ENCODE measurements at places on chromosomes 6 and 20.
A peak's percentile ranks its signal among the peaks of the same experiment; 100 is the strongest.

DNA sequence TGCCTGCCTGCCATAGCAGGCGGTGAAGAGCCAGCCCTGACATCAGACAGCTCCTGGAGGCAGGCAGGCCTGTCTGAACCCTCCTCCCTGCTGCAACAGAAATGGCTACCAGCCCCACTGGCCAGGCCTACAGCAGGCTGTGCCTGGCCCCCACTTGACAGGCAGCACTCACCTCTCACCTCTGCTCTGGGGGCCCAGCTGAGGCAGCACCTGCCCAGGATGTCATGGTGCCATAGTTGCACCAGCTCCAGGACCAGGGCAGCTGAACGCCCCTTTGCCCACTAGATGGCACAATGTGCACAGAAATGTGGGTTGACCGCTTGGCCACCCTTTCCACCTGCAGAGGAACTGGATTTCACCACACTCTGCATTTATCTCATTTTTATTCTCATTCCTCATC lies 30.6 kb downstream of the MRPL14 start:
- H3K36me3 ChIP-seq = no peaks in the 10 kb centered on the region
- H3K4me1 ChIP-seq = peaks cover 13% of the 10 kb centered on the region
- DNase-seq = peak; percentile 85
- no peak overlapping the region for H3K27ac ChIP-seq
- H3K27me3 ChIP-seq = no peaks in the 10 kb centered on the region
- H3K4me3 ChIP-seq = no peak overlapping the region

GRCh38 chr20:62796699-62797491 lies 622 bp downstream of the MRGBP start:
- peak overlapping the region; percentile 67 for H3K4me3 ChIP-seq
- peaks cover 9% of the 10 kb centered on the region for H3K4me1 ChIP-seq
- H3K27ac ChIP-seq = peak overlapping the region; percentile 73
- H3K27me3 ChIP-seq = no peaks in the 10 kb centered on the region
- peaks cover 28% of the 10 kb centered on the region for H3K36me3 ChIP-seq

GRCh38 chr6:143586557-143586956 lies 75.0 kb upstream of the FUCA2 start:
- H3K4me3 ChIP-seq = no peak overlapping the region
- DNase-seq = no peak
- peaks cover 6% of the 10 kb centered on the region for H3K4me1 ChIP-seq
- H3K27me3 ChIP-seq = no peaks in the 10 kb centered on the region

DNA sequence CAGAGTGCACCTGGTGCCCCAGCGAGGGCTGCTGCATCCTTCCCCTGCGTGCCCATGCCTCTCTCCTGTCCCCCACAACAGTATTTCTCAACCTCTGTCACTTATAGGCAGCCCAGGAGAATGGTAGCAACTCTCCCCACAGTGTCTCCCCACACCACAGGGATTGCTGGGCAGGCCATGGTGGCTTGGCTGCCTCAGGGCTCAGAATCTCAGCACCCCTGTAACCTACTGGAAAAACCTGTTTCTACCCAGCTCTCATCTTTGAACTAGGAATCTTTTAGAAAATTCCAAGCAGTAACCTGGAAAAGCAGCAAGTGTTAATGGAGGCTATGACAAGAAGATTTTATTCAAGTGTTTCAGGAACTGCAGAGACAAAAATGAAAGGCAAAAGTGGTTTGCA lies 38.0 kb downstream of the CD164 start:
- no peaks in the 10 kb centered on the region for H3K27me3 ChIP-seq
- H3K4me1 ChIP-seq = peaks cover under 1% of the 10 kb centered on the region
- no peaks in the 10 kb centered on the region for H3K36me3 ChIP-seq
- no peak for DNase-seq
- no peak overlapping the region for H3K27ac ChIP-seq

DNA sequence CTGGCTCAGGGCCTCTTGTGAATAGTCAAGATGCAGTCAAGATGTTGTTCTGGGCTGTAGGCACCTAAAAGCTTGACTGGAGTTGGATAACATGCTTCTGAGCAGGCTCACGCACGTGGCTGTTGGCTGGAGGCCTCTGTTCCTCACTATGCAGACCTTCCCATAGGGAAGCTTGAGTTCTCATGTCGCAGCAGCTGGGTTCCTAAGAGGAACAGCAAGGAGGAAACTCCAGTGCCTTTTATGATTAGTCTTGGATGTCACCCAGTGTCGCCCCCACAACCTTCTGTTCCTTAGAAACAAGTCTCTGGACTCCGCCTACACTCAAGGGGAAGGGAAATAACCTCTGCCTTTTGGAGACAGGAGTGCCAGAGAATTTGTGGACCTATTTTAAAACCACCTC lies 210.7 kb downstream of the BCAS1 start:
- no peak overlapping the region for H3K27ac ChIP-seq
- no peak for DNase-seq
- H3K4me1 ChIP-seq = no peaks in the 10 kb centered on the region

- no peak overlapping the region for H3K4me3 ChIP-seq
- no peak overlapping the region for H3K27ac ChIP-seq
- no peaks in the 10 kb centered on the region for H3K27me3 ChIP-seq
- H3K36me3 ChIP-seq = no peaks in the 10 kb centered on the region
- H3K4me1 ChIP-seq = no peaks in the 10 kb centered on the region
These were observed 145.0 kb downstream of the HTR1B start for GRCh38 chr6:77318256-77318655.

- H3K36me3 ChIP-seq = peaks cover 6% of the 10 kb centered on the region
- peaks cover 39% of the 10 kb centered on the region for H3K4me1 ChIP-seq
- peak overlapping the region; percentile 67 for H3K27ac ChIP-seq
- H3K4me3 ChIP-seq = no peak overlapping the region
These were observed 3.3 kb upstream of the PRDM1 start for GRCh38 chr6:106082735-106083398.

DNA sequence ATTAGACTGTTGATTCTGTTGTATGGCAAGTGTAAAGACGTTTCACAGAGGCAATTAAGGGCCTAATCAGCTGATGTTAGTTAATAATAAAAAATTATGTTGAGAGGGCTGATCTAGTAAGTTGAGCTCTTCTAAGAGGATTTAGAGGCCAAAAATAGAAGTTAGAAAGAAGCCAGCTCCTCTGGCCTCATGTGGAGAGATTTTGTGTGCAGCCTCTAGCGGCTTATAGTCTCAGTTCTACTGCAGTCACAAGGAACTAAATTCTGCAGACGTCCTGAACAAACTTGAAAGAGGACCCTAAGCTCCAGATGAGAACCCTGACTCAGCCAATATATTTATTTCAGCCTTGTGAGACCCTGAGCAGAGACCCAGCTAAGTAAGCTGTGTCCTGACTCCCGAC lies 498.6 kb downstream of the BTBD3 start:
- no peak overlapping the region for H3K27ac ChIP-seq
- H3K36me3 ChIP-seq = no peaks in the 10 kb centered on the region
- H3K27me3 ChIP-seq = no peaks in the 10 kb centered on the region
- H3K4me3 ChIP-seq = no peak overlapping the region

DNA sequence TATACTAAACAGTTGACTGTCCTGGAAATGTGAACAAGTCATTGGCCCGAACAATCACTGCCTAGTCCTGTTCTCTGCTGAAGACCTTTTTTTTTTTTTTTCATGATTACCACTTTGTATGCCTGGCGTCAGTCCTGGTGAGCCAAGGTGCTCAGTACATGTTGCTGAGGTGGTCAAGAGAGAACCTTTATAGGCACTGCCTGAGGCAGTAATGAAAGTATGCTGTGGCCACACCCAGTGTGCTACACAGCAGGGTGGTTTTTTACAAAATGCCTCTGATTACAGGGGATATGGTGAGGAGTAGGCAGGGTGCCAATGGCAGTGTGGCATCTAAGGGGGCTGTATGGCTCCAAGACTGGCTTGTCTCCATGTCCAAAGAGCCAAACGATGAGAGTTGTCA lies 135.1 kb upstream of the ENPP5 start:
- peaks cover 16% of the 10 kb centered on the region for H3K27me3 ChIP-seq
- H3K36me3 ChIP-seq = no peaks in the 10 kb centered on the region
- no peak overlapping the region for H3K4me3 ChIP-seq
- no peak overlapping the region for H3K27ac ChIP-seq

- peaks cover 25% of the 10 kb centered on the region for H3K27me3 ChIP-seq
- H3K27ac ChIP-seq = no peak overlapping the region
- H3K4me1 ChIP-seq = no peaks in the 10 kb centered on the region
- H3K36me3 ChIP-seq = no peaks in the 10 kb centered on the region
- DNase-seq = peak; percentile 35
These were observed 217.3 kb downstream of the ERMARD start for GRCh38 chr6:169968541-169969270.

DNA sequence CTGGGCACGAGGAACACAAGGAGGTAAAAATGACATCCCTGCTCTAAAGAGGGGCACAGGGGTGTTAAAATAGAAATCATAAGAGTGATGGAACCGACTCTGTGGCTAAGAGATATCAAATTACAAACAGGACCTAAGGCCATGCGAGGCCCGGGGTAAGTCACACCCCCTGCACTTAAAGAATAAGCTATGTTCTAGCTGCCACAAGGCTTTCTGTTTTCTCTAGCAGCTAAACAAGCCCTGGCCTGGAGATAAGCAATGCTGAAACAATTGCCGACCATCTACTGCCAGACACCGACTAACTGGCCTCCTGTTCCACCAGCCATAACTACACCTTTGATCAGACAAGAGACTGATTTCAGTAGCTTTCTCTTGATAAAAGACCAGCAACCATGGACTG lies 32.4 kb downstream of the MDGA1 start:
- H3K27ac ChIP-seq = no peak overlapping the region
- DNase-seq = no peak
- H3K36me3 ChIP-seq = no peaks in the 10 kb centered on the region
- no peak overlapping the region for H3K4me3 ChIP-seq
- H3K4me1 ChIP-seq = no peaks in the 10 kb centered on the region
- H3K27me3 ChIP-seq = no peaks in the 10 kb centered on the region

- no peaks in the 10 kb centered on the region for H3K4me1 ChIP-seq
- peaks cover 21% of the 10 kb centered on the region for H3K36me3 ChIP-seq
- H3K27ac ChIP-seq = no peak overlapping the region
- no peaks in the 10 kb centered on the region for H3K27me3 ChIP-seq
These were observed 207.5 kb downstream of the ASCC3 start for GRCh38 chr6:100673641-100674040.

DNA sequence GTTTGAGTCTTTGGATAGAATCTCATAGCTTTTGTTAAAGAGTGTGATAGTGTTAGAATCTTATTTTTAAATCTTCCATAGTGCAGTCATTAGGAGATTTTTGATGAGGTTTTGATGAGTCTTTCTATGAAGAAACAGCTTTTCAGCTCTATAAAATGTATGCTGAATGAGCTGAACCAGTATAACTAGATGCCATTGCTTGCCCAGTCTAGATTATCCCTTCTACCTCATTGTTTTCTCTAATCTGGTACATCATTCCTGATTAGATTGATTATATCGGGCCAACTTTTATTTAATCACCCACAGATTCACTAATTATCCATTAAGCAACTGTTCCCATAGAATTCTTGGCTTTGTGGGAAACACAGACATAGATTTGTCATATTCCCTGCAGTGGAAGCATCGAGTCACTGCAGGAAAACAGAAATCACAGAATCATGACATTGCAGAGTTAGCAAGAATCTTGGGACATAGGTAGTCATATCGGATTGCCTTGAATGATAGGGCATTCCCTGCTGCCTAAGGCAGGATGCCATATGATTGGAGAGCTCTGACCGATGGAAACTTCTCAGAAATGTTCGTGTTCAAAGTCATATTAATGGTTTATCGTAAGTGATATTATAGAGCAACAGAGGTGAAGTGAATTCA lies 882.7 kb upstream of the FLRT3 start:
- no peak overlapping the region for H3K27ac ChIP-seq
- no peak overlapping the region for H3K4me3 ChIP-seq
- no peaks in the 10 kb centered on the region for H3K36me3 ChIP-seq
- no peak for DNase-seq
- peaks cover 6% of the 10 kb centered on the region for H3K4me1 ChIP-seq
- H3K27me3 ChIP-seq = no peaks in the 10 kb centered on the region

DNA sequence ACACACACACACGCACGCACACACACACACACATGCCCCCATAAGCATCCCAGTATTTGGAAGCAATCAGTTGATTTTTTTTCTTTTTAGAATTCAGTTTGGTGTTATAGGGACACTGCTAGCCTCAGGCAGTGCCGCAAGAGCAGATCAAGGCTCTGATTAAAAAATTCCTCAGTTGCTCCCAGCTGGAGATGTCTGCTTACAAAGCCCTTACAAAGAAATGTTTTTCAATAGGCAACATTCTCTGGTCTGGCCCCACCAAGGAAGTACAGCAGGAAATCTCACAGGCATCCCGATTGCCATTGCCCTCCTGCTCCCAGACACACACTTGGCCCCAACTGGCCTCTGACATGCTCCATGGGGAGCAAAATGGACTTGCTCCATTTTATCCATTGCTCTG lies 22.9 kb upstream of the CD83 start:
- H3K4me1 ChIP-seq = peaks cover 16% of the 10 kb centered on the region
- H3K4me3 ChIP-seq = no peak overlapping the region
- peaks cover 10% of the 10 kb centered on the region for H3K36me3 ChIP-seq
- DNase-seq = no peak

DNA sequence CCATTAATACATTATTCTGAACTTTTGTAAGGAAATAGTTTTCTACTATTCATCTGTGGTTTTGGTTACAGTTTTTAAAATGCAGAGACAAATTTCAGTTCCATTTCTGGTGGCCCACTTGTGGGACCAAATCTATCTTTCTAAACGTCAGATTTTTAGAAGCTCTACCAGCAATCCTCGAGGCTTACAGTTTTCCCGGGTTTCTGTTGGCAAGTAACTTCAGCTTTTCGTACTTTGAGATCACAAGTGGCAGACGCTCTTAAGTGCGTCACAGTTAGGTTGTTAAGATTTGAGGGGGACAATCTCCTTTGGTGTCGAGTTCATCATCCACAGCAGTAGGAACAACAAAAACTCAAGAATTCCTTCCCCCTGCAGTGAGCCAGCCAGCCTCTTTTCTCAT lies 60.0 kb downstream of the JARID2 start:
- H3K4me3 ChIP-seq = no peak overlapping the region
- H3K36me3 ChIP-seq = peaks cover 4% of the 10 kb centered on the region
- no peak for DNase-seq
- H3K27me3 ChIP-seq = no peaks in the 10 kb centered on the region
- H3K4me1 ChIP-seq = peaks cover 30% of the 10 kb centered on the region

DNA sequence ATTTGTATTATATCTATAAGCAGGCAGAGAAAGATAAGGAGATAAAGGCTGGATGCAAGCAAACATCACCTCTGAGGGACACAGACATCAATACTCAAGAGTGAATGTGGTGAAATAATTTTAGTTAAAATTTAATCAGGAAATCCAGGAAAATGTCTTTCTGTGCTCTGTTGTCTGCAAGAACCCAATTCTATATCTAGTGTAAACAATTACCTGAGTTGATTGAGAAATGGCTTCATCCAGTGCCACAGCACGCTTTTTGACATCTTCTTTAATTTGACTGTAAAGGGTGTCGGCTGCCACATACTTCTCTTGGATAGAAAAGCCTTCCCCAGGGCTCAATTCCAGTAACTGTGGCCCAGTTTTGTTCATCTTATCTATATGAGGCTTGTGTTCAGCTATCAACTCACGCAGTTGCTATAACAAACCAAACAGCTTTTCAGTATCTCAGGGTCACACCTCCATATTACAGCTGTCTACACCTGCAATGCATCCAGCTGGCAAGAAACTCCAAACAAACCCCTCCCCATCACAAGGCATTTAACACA lies 131.6 kb downstream of the DST start:
- H3K27ac ChIP-seq = no peak overlapping the region
- no peak for DNase-seq
- no peak overlapping the region for H3K4me3 ChIP-seq
